PC-9 (cell line): ENCODE measurements at places on chromosomes 1 and 21.

DNA sequence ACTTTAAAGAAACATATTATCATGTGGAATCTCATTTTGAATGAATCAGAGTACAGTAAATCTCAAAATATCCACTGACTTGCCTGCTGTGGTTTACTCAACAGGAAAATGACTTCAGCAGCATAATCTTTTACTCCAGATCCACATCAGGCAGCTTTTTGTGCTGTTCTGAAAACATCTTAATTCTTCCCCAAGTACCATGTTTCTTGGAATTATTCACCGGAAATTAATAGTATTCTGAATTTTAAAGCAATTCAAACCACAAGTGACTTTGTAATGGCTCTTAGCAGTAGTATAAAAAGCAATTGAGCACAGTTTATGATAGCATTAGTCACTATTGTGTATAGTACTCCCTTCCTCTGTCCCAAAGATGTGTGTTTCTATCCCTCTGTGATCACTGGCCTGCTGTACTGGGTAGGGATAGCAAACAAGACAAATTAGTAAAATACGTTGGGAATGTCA, 64.2 kb upstream of the ERRFI1 start:
- peak; percentile 67 for DNase-seq

DNA sequence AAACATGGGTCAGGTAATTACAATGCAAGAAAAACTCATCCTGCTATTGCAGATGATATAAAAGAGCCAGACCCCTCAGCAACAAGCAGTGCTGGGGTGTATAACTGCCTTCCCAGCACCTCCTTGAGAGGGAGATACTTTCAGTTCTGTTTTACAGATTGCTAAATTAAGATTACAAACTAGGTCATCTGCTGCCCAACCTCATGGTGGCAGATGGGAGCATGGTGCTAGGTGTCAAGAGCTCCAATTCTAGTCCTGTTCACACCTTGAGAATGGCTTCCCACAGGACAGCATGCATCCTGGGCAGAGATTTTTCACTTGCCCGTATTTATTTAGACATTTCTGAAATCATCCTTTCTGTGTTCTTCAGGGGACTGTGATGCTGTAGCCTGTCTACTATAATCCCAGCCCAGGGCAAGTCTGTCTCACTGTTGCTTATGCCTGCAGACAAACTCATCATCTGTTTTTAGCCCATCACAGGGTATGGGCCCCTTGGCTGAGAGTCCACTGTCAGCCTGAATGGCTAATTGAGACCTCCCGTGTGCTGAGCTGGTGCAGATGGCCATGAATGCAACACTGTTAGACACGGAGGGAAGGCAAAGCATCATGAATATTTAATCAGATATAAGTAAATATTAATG, 40.2 kb upstream of the PBX1 start:
- DNase-seq = no peak

DNA sequence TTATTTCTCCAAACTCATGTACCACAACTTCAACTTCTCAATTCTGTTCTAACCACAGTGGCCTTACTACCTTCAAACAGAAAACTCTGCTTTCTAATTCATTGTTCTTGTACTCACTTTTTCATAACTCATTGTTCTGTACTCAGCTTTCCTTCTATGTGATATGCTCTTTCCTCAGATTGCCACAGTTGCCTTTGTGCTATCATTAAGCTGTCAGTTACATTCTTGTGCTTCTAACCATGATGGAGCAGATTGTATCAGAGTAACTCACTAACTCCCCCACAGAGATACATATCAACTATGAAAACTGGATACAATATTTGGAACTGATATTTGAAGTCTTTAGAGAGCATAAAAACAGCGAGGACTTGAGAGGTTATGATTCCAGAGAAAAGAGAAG, 1213.7 kb downstream of the KCNT2 start:
- no peak for DNase-seq

DNA sequence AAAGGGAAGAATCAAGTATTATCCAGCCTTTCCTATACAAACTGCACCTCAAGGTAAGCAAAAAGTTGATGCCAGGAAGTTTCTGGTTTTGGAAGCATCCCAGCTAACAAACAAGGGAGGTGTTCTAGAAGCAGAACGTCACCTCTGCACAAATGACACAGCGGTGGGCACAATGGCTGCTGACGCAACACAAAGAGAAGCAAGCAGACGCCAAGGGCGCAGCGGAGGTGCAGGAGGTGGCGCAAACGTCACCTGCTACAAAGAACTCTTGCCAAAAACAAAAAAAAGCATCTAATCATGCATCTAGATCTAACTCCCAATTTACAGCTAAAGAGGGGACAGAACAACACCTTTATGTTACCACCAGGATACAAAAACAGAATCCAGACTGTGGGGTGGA, 88.5 kb downstream of the NPHP4 start:
- DNase-seq = no peak

GRCh38 chr1:64543831-64544230, 73.9 kb downstream of the CACHD1 start:
- no peak for DNase-seq

- DNase-seq = no peak
Measured at GRCh38 chr1:53619367-53620060, 119.5 kb downstream of the GLIS1 start.

- no peak for DNase-seq
Measured at GRCh38 chr1:219924342-219924741, 4.0 kb downstream of the SLC30A10 start.

DNA sequence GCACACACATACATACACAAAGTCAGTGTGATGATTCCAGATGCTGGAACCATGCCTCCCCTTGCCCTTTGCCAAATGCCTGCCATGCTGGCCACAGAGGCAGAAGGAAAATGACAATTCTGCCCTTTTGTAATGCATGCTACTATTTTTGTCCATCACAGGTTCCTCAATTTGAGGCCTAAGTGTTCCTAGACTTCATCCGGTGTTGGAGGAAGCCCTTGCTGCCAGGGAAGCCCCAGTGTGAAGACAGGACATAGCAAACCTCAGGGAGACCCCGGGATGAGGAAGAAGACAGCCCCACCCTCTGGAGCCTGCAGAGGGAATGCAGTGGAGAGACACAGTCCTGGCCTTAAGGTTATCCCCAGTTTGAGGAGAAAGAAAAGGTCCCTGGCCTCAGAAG, 14.4 kb downstream of the PRR9 start:
- DNase-seq = no peak

GRCh38 chr1:245458761-245459174, 304.0 kb downstream of the KIF26B start:
- DNase-seq = no peak

GRCh38 chr1:3609016-3609768, 2.1 kb downstream of the MEGF6 start:
- no peak for DNase-seq

- DNase-seq = no peak
Measured at GRCh38 chr1:216209125-216209524, 214.1 kb downstream of the USH2A start.

GRCh38 chr1:208178091-208178529, 66.1 kb downstream of the PLXNA2 start:
- peak; percentile 76 for DNase-seq

DNA sequence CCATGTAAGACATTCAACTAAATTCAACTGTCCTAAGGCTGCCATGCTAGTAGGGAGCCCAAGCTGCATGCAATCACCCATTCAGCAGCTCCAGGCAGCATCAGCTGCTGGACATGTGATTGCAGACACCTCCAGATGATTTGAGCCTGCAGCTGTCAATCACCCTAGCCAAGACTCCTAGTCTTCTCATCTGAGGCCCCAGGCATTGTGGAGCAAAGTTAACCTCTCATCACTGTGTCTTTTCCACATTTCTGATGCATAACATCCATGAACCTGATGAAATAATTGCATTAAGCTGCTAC, 5.6 kb upstream of the CDC42BPA start:
- DNase-seq = no peak

DNA sequence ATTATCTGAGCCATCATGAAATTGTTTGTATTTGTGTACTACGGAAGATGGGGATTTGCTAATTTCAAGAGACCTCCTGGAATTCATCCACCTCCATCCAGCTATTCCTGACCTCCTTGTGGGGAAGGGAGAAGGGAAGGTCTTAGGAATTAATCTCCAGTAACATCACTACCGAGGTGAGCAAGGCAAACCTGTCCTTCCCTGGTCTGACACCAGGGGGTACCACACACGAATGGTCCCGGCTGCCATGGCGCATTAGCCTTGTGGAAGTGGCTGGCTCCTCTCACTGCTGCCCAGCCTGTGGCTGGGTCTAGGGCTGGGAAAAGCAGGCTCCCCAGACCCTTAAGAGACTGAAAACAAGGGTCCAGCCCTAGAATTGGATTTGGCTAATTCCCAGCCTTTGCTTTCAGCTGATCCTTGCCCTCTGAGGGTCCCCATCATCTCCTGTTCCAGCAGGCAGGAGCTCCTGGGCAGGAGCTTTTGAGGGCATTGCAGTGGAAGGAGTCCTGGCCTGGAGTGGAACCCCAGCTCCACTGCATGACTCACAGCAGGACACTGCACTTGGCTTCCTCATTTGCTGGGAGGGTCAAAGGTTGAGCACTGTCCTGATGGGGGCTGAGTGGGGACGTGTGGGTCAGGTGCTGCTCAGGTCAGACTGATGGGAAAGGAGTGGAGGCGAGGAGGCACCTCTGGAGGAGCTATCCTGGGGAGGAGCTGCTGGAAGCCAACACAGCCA, 34.8 kb downstream of the RIMS3 start:
- DNase-seq = no peak
